ENCODE measurements at places on chromosomes 2 and 18.

- DNase-seq = peak; percentile 28
These were observed 675 bp downstream of the PRKD3 start for GRCh38 chr2:37323781-37324535.

DNA sequence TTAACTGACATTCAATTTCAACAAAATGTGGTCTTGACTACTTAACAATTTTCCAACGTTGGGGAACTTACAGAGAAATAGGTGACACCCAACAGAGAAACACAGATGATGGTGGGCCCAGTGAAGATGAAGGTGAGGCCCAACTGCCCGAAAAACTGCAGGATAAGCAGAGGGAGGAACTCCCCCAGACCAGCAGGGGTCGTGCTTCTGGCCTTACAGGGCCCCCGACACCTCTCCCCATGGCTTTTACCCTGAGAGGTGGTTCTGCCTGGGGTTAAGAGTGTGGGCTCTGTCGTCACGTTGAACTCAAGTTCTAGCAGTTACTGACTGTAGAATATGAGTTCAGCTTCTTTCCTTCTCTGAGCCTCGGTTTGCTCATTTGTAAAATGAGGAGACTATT lies 119.5 kb upstream of the SMIM21 start:
- no peak for DNase-seq

DNA sequence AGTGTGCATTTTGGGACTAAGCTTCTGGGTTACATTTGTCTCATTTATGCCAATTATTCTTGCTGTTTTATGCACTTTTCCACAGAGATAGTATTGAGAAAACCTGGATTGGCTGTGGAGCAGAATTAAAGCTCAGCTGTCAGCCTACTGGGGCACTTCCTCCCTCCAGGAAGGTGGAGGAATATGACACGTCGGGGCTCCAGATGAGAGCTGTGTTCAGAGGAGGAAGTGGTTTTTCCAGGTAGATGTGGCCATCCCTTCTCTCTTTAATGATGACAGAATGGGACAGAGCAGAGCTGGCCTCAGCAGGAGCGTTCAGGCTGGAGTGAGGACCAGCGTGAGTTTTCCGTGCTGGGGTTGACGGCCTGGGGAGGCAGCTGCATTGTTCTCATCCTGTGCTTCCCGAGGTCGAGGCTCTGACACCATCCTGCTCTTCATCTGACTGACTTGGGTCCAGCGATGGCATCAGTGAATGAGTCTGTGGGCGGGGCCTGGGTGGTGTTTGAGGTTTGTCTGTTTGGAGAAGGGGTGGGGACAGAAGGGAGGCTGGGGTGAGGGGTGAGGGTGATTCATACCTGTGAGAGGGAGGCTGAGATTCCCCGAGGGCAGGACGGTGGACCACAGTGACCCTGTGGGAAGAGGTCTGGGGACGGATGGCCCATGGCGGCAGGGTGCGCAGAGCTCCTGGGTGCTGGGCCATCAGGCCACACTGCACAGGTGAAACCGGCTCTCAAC lies 207.0 kb downstream of the LDLRAD4 start:
- DNase-seq = no peak

GRCh38 chr2:56009758-56010458 lies 86.3 kb upstream of the EFEMP1 start:
- peak; percentile 41 for DNase-seq

- no peak for DNase-seq
These were observed 558.2 kb upstream of the TNP1 start for GRCh38 chr2:217418090-217418489.

GRCh38 chr2:14806613-14807012 lies 174.1 kb downstream of the LRATD1 start:
- no peak for DNase-seq

GRCh38 chr2:71455741-71456569 lies 2.6 kb downstream of the DYSF start:
- DNase-seq = no peak

DNA sequence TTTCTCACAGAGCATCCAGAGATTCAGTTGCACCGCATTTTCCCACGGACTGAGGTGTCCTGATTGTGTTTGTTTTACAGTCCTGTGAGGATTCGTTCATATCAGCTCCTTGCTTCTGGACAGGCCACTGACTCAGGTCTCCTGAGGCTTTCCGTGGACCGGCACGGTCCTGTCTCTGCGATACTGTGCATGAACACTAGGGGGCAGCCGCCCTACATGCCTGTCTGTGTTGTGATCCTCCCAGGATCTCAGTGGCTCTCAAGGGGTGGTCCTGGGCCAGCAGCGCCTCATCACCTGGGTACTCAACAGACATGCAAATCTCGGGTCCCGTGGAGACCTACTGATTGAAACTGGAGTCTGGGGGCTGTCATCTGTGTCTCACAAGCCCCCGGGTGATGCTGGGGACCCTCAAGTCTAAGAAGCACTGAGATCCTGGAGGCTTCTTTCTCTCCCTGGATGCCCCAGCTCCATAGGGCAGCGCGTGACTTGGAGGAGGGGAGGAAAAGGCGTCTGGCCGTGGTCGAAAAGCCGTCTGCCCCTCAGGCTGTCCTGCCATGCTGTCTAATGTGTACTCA lies 28.9 kb downstream of the IL1R2 start:
- no peak for DNase-seq

DNA sequence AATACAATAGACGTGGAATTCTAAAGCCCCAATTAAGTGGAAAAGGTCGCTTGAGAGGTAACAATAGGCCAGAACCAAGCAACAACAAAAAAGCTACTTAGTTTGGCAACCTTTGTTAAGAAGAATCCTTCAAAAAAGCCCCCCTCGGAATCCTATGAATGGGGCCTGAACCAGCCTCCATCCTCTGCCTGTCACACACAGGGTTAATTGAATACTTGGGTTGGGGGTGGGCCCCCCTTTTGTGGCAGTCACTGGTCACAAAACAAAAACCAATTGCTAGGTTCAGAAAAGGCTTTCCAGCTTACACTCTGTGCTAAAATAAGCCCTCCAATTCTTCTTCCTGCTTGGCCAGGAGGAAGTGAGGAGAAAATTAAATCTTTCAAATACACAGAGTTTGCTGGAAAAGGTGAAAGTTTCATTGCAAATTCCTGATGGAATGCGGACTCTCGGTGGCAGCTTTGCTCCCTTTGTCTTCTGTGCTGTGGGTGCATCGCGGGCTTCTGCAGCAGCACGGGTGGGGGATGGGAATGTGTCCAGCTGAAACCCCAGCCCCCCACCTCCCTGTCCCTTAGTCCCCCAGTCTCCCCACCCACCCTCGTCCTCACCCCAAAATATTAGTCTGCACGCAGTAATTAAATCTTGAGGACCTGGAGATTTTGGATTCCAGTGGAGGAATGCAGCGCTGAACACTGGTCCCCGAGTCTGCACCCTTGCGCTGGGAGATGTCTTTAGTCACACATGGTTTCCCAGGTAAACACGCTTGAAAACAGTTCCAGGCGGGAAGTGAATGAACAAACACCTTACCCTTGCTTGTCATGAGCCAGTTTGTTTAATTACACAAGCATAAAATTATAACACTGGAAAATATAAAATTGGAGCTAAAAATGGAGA lies 254.3 kb downstream of the SOX11 start:
- DNase-seq = peak; percentile 72

DNA sequence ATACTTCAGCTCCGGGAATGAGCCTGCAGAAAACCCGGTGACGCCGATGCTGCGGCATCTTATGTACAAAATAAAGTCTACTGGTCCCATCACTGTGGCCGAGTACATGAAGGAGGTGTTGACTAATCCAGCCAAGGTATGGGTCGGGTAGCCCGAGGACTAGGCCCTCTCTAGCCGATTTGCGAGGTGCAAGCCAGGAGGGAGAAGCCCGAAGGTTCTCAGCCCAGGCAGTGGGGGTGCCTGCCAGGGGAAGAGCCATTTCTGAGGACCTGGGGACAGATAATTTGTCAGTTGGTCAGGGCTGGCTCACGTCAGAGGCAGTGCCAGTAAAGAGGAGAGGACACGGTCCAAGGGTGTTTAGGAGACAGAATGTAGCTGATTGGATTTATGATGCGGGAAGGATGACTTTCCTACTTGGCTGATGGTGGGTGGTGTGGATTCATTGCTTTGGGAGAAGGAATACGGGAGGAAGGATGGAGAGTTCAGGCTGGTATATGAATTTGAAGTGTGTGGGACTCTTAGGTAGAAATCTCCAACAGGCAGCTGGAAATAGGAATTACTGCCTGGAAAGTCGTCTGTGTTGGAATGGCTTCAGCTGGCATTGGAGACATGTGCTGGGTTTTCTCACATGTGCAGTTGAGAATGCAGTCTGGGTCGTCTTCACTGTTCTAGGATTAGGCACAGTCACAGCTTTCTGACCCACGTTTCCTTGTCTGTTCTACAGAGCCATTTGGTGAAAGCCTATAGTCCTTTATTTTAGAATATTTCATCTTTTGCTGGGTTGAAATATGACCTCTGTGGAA lies 874 bp downstream of the NDUFAF7 start:
- DNase-seq = peak; percentile 6

- no peak for DNase-seq
These were observed 64.1 kb upstream of the SALL3 start for GRCh38 chr18:78915446-78916008.

DNA sequence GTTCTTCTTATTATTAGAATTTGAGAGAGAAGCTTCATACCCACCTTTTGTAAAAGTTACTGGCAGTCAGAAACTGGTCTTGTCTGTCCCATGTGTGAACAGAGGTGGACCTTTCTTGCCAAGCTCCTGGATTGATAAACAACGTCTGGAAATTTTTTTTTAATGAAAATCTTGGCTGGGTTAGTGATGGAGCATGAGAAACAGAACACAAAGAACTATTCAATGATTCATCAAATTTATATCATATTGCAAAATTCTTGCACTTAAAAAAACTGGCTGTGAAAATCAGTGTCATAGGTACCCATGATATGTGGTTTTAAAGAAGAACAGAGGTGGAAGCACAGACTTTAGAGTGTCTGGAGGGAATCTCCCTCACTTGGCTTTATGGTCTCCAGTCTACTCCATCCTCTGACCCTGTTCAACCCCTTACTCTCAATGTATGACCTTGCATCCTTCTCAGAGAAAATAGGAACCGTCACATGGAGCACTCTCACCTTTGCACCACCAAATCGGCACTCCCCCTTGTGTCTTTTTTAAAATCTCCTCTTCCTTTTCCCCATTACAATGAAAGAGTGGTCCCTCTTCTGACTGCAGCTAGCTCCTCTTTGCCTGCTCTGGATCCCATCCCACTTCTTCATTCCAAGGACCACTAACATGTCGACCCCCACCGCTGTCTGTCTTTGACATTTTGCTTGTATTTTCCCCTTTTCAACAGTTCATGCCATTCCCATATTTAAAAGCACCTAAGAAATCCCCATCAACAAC lies 58.2 kb downstream of the COPS8 start:
- DNase-seq = no peak

DNA sequence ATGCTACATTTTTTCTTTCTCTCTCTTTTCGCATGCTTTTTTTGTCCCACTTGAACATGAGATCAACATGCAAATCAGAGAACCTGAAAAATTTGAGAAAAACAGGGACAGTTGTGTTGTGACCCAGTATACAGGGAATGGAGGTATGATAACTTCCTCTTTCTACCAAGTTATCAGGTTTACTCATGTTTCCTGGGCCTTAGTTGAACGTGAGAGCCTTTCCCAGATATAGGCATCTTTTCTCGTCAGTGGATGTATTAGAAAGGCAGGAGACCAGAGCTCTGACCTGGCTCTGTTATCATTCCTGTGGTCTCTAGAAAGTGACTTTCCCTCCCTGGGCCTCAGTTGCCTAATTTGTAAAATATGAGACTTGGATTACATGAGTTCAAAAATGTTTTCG lies 30.1 kb upstream of the FAM117B start:
- DNase-seq = no peak

- no peak for DNase-seq
These were observed 21.6 kb upstream of the RPRD1A start for GRCh38 chr18:36089001-36089400.

- DNase-seq = no peak
These were observed 70.2 kb upstream of the PIEZO2 start for GRCh38 chr18:11219571-11219970.

- DNase-seq = no peak
These were observed 675.0 kb downstream of the IRS1 start for GRCh38 chr2:226124548-226125011.

DNA sequence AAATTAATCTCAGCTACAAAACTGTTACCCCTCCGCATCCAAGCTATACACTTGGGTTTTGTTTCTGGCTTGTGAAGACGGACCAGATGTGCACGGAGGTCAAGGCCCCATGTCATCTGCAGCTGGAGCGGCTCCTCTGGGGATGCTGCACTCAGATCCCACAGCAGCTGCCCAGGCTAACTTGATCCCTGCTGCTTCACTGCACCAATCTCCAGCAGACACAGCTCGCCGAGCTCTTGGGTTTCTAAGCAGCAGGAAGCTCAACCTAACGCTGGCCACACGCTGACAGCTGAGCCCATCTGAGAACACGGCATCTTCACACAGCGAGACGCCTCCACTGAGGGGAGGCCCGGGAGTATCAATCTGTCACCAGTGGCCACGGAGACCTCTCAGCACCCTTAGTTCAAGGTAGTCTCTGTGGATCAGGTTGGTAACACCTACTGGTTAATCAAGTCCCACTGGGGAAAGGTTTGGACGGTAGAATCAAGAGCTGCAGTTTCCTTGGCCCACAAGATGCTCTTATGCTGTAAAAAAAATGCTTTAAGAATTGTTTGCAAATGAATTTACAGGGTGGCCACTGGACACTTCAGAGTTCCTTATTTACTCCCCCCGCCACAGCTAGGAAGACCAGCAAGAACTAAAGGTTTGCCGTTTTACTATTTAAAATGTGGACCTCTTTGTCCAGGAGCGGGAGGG lies 67.5 kb downstream of the EMILIN2 start:
- no peak for DNase-seq

Data from DMS79 treated with DMSO at 0.1 percent for 48 hours (cell line).